HFFc6 (cell line): ENCODE measurements at places on chromosomes 13 and 19. TPM values are rescaled to one million over a fixed set of nuclear protein-coding genes. Genes with fewer than 3 reads are reported as not detected.

ATP4A gene
- not detected in 3 replicates for total RNA-seq

MYH14 gene
- not detected in 3 replicates for total RNA-seq

ANGPTL8 gene
- total RNA-seq: not detected in 3 replicates

ZSCAN4 gene
- not detected in 3 replicates for total RNA-seq

DCT gene
- total RNA-seq: not detected in 2 replicates

STXBP2 gene
- 1.4 to 5.7 TPM (median 1.8 TPM) in 3 replicates for total RNA-seq

LILRA6 gene
- total RNA-seq: not detected in 3 replicates

KL gene
- not detected in 3 replicates for total RNA-seq

TMEM38A gene
- 1.1 to 1.3 TPM (median 1.2 TPM) in 3 replicates for total RNA-seq

NLRP11 gene
- total RNA-seq: not detected in 2 replicates

SIGLEC7 gene
- not detected in 3 replicates for total RNA-seq

PRRG2 gene
- 0.21 to 0.62 TPM (median 0.32 TPM) in 3 replicates for total RNA-seq

CERS4 gene
- 0.21 TPM in 1 of 3 replicates, not detected in the others for total RNA-seq
